Fibroblast of lung (primary cell): ENCODE measurements at places on chromosomes 4 and X. TPM values are rescaled to one million over a fixed set of nuclear protein-coding genes. Genes with fewer than 3 reads are reported as not detected.

RBM46 gene
- total RNA-seq, result under 0.01 TPM in 1 of 2 replicates, not detected in the other

ZNF41 gene
- total RNA-seq, result 5.3 and 5.4 TPM in 2 replicates

GRCh38 chr4:176393306-176394013, 73.7 kb downstream of the SPCS3 start:
- DNase-seq, result no peak

DNA sequence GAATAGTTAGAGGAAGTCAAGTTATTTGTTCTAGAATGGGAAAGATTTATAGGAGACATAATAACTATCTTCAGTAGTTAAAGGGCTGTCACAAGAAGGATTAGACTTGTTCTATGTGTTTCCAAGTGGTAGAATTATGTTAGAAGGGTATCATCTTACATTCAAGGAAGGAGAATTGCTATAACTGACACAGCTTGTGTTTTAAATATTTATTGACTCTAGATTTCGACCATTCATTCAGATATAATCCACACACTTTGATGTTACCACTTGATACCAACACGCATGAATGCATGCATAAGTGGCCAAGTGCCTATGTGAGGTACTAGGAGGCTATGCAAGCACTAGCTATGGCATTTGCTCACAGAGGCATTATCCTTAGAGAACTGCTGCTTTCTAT, 122.7 kb downstream of the CCNB3 start:
- DNase-seq, result no peak

OTUD4 gene
- 20.0 and 21.3 TPM in 2 replicates for total RNA-seq

SH3D19 gene
- total RNA-seq, result 17.7 and 31.4 TPM in 2 replicates

RBMX gene
- 121 and 139 TPM in 2 replicates for total RNA-seq

PNMA5 gene
- not detected in 2 replicates for total RNA-seq

DNA sequence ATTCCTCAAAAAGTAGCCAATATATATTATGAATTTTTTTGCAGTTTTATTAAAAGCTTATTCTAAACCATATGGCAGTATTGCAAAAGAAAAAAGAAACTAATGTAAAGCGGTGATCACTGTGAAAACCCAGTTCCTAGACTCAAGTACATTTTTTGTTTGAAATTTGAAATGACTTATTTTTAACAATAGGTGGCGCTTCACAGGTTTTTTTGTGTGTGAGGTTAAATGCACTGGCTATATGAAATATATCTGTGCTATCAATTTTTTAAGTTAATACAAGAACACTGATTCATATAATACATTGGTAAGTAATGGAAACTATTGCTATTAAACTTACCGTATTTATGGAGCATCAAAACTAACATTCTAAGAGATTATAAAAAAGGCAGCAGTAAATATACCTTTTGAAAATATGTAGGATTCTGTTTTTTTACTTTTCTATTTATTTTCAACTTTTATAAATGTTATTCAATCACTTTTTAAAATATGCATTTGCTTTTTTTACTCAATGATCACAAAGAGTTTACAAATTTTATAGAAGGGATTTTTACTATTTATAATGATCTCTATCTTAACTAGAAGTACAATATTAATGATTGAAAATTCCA, 5.6 kb upstream of the SPRY1 start:
- peak; percentile 57 for DNase-seq

- no peak for DNase-seq
Measured at GRCh38 chr4:105451346-105451745, 22.5 kb downstream of the PPA2 start.

- DNase-seq, result peak; percentile 9
Measured at GRCh38 chrX:19342331-19342906, 1.3 kb upstream of the PDHA1 start.

DNA sequence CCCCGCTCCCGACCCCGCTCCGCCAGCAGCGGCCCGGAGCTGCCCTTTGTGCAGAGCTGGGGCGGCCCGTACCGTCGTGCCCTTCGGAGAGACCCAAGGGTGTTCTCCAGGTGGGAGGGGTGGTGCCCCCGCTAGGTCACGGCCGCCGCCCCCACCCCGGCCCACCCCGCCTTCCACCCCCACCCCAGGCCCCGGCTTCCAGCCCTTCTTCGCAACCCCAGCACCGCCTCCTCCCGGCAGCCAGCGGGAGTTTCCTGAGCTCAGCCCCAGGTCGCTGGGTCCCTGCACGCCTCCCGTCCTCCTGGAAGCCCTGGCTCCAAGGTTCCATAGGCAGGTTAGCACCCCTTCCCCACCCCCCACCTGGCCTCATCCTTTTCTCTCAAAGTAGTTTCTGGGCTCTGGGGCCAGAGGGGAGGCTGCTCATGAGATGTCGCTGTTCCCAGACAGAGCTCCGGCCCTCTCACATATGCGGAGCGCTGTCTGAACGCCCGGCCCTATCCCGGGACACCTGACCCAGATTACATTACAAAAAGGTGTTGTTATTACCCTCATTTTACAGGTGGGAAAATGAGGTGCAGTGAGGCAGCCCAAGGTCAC, 25.2 kb upstream of the FGFR3 start:
- peak; percentile 20 for DNase-seq

DNA sequence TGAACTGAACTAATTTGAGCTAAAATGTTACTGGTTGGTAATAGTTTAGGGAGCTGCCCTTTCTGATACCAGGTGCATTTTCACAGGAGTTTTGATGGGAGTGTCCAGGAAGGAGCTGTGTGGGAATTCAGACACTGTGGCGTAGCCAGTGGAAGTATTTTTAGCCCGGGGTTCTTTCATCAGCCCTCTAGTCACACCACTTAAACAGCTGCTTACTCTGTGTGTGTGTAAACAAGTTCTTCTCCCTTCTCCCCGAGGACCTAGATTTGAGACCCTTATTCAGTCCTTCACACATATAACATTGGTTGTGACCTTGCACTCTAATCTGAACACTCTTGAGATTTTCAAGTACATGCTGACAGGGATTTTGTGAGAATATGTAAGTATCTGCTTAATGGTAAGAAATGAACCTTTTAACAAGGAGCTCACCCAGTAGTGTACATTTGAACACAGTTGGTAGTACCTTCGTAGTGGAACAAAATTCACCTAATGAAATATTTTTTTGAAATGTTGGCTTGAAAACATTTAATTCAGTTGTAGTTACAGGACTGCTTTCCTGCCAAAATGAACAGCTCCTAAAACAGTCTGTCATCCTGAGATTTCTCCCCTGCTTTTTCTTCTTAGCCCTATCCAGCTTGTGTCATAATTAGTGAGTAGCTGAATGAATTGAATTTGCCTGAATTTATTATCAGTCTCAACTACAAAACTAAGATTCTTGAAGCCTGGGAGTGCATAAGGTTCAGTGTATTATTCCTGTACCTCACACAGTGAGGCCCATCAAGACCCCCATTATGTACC, 61.8 kb downstream of the BMPR1B start:
- no peak for DNase-seq

DNA sequence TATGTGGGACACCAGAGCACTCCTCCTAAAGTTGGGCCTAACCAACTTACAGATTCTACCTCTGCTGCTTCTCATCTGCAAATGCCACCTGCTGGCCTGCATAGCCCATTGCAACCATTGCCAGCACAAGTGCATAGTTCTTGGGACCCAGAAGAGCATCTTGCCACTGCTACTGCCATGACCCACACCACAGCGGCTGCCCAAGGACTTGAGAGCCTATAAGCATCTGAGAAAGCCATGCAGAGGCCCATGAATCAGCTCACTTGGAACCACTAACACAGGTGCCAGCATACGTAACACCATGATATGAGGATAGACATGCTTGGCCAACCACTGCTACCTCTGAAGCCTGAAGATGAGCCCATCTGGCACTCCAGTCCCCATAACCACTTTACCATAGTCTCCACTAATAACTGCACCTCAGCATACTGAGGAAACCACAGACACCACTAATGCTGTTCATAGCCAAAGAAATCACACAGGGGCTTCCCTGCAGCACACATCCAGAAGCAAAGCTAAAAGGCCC, 258.1 kb upstream of the AGTR2 start:
- DNase-seq, result no peak

DNA sequence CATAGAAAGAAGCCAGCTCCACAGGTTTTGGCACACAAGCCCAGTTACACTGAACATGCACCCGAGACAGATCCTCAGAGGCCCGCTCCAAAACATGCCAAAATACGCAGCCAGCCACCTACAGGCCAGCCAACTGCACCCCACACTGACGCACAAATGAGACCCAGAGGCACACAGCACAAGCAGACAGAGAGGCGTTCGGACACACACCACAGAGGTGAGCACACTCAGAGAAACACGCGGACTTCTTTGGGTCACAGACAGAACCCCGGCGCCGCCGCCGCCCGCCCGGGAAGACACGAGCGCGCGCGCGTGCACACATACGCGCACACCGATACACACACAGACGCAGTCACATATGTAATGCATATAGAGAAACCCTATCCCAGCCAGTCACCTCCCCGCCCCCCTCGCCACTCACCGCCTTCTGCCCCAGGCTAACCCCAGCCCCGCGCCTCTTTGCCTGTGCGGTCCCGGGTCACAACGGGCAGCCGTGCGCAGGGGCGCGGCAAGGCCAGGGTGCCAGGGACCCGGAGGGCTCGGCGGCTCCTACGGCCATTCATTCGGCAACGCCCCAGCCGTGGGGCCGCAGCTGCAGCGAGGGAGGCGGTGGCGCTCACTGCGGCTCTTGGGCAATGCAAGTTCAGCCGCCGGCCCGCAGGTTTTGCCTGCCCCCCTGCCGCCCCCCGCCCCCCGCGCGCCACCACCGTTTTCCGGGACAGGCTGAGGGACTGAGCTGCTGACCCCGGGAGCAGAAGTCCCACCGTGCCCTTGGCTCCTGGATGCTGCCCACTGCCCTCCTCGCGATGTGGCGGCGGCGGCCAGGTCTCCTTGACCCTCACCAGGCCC, 553 bp downstream of the SEPTIN6 start:
- peak; percentile 27 for DNase-seq

GRCh38 chr4:113969709-113970334, 9.6 kb downstream of the ARSJ start:
- DNase-seq, result no peak

DNA sequence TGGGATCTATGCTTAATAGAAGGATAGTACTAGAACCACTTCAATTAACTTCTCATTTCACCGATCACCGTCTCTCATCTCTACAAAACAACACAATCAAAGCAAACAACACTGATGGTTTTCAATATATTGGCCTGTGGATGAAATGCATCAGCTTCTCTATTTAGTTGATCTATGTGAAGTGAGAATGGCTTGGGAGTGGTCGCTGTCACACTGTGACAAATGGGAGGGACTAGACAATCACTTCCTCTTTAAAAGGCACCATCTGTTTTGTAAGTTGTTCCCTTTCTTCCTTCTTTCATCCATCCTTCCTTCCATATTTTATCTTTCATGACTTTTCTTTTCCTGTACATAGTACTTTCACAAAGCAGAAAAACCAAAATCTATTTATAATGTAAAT, 23.9 kb upstream of the NWD2 start:
- DNase-seq, result no peak

GRCh38 chrX:19593690-19594089, 78.4 kb upstream of the MAP3K15 start:
- DNase-seq, result peak; percentile 71

DGKK gene
- total RNA-seq, result not detected in 2 replicates

GRCh38 chrX:129557844-129558480, 17.9 kb downstream of the OCRL start:
- peak; percentile 33 for DNase-seq

- DNase-seq, result no peak
Measured at GRCh38 chr4:26978387-26979053, 117.9 kb downstream of the STIM2 start.

DNA sequence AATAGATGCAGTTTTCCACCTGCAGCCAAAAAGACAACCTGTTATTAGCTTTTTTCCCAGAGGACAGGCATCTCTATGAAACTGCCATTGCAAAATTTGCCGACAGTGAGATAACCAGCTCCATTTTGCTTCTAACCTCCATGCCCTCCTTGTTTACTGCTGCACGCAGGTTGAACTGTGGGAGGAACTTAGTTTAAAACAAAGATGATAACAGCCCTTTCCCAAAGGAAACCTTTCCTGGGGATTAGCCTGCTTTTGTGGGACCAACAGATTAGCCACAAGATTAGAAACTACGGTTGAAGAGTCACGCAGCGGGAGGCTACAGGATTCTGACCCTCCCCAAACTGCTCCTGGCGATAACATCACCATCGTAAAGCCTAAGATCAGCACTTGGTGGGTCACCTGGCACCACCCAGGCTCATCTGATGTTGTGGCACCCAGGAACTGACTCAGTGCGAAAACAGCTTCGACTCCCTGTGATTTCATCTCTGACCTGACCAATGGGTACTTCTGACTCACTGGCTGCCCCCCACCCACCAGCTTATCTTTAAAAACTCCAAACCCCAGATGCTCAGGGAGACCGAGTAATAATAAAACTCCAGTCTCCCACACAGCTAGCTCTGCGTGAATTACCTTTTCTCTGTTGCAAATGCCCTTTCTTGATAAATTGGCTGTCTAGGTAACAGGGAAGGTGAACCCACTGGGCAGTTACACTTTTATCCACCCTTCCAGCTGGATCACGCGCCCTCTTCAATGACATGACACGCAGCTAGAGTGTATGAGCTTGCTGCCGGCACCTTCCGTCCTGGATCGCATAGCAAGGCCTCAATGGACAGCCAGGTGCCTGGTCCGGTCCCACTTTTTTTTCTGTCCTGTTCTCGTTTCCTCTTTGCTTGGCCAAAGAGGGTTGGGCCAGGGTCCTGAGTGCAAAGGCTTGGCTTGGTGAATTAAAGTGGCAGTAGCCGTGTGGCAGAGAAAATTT, 27.2 kb downstream of the NOP14 start:
- DNase-seq, result peak; percentile 82

CXCL5 gene
- total RNA-seq, result 0.66 and 0.77 TPM in 2 replicates

DNA sequence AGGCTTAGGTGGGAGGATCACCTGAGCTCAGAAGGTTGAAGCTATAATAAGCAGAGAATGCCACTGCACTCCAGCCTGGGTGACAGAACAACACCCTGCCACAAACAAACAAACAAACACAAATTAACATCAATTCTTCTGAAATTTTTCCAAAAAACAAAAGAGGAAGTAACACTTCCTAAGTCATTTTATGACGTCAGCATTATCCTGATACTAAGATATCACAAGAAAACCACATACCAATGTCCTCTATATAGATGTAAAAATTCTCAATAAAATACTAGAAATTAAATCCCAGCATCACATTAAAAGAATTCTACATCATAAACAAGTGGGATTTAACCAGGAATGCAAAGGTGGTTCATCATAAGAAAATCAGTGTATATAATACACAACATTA, 64.4 kb upstream of the STK26 start:
- DNase-seq, result no peak

- no peak for DNase-seq
Measured at GRCh38 chr4:76960014-76960413, 10.5 kb downstream of the SEPTIN11 start.

GRCh38 chr4:180571516-180572055, 1671.6 kb upstream of the TENM3 start:
- DNase-seq, result no peak

DNA sequence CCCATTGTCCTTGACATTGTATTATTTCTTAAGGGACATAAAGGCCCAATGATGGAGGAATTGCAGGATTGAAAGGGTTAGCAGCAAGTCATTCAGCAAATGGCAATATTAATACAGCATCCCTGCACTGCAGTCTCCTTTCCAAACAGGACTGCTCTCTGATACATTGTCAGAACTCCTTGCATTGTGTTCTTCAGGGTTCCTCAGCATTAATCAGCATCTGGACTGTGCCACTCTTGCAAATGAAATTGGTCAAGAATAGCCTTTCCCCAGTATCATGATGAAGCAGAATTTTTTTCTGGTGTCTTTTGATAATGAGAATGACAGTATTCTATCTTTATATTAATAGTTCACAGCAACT, 272.6 kb upstream of the HAND2 start:
- DNase-seq, result no peak

WNK3 gene
- total RNA-seq, result 0.17 and 0.51 TPM in 2 replicates
